ENCODE measurements at places on chromosomes 4 and X.

GRCh38 chrX:135345107-135345589 lies 35.9 kb downstream of the ETDC start:
- peak; percentile 20 for DNase-seq

GRCh38 chr4:158170691-158171561 lies 1.9 kb downstream of the GASK1B start:
- peak; percentile 71 for DNase-seq

- no peak for DNase-seq
Measured at GRCh38 chr4:29553846-29554245, 1166.3 kb upstream of the PCDH7 start.

GRCh38 chr4:176734461-176734860 lies 58.3 kb downstream of the VEGFC start:
- no peak for DNase-seq

DNA sequence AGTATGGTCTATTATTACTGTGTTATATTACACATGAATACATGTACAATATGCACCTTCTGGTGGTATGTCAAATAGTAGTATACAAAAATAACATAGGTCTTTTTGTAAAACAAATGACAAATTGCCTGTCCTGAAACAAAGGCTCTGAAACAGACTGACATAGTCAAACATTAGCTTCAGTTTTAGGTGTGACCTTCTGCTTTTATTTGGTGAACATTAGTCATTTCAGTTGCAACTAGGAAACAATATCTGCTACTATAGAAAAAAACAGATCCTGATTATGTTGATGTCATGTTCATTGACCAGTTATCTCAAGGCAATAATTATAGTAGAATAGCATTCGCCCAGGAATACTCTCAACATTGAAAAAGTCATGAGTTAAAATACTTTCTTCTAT lies 123.0 kb downstream of the CHRNA9 start:
- no peak for DNase-seq

GRCh38 chr4:86706923-86707597 lies 112.9 kb downstream of the PTPN13 start:
- DNase-seq: no peak

- no peak for DNase-seq
Measured at GRCh38 chrX:133722756-133723155, 262.6 kb downstream of the GPC3 start.

DNA sequence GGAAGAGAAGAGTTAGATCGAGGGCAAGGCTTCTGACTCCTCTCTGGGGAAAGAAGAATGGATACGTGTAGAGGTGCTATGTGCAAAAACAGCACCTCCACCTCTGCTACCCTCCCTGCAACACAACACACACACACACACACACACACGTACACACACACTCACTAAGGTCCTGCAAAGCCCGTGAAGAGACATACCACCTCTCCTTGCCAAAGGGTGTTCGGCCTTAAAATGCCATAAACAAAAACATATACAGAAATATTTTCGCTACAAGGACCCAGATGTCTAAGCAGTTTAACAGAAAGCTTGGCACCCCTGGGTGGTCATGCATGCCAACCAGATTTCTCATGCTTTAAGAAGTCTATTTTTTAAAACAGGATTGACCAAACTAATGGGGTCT lies 1.5 kb downstream of the TIFA start:
- no peak for DNase-seq

DNA sequence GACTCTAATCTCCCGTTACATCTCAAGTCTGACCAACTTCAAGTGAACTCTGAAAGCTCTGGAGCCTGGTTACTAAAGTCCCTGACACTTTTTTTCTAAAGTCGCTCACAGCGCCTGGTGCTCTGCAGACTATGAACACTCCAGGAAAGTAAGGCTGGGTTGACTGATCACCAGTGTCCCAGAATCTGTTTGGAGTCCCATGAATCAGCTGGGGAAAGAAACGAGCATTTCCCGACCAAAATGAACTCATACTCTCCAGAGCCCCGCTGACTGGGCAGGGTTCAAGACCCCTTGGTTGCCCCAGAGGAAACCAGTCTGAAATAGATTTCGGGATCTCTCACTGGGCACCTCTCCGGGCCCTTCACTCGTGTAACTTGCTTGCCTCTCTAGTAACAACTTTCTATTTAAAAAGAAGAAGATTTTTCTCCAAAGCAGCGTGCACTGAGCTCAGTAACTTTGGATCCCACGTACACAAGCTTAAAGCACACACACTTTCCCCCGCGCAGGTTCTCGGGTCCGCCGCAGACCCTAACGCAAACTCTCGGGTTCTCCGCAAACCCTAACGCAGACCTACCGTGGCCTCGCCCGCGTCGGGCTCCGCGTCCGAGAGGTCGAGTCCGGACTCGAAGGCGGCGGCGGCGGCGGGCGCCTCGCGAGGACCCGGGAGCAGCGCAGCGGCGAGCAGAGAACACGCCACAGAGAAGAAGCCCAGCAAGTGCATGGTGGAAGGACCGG lies 964 bp downstream of the VEGFC start:
- DNase-seq: no peak

DNA sequence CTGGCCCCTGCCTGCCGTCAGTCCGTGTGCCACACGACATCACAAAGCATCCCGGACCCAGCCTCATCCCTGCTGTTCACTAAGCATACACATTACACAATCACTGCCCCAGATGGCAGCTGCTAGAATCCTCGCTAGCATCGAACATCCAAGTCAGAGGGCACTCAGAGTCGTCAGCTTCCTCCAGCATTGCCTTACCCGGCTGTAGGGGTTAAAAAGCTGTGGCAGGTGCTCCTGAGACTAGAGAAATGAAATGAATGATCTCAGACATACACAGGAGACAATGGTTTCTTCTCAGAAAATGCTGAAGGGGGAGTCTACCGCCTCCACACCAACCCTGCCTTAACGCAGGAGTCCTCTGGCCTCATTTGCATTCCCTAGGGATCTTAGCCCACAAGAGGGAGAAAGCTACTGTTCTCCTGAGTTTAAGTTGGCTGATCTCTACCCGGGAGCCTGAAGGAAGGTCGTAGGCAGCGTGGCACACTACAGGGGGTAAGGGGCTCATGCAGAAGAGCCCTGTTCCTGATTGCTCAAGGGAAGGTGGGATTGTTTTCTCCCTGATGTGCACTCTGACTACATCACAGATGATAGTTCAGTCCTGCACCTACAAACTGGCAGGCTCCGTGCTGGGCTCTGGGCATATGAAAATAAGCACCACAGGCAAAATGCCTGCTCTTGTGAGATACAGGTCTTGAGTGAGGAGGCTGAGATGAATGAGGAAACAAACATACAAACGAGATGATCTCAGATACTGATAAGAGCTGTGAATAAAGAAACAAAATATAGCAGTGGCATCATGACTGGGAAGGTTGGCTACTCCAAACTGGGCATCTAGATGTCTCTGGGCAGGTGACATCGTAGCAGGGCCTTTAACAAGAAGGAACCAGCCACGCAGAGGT lies 2.6 kb upstream of the KIAA0232 start:
- no peak for DNase-seq

DNA sequence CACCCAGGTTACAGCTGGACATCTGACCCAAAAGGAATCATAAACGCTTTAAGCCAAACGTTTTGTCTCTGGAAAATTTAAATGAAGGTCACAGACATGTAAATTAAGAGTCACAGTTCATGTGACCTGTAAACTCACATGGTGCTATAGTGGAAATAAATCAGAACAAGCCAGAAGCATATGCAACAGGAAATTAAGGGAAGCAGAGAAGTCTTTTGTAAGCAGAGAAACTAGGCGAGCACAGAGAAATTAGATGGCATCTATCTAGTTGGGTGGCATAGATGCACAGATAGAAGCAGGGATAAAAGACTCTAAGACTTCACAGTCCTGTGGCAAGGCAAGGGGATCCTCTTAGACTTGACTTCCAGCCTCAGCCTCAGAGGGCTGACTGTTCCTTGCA lies 264.8 kb downstream of the GASK1B start:
- no peak for DNase-seq

DNA sequence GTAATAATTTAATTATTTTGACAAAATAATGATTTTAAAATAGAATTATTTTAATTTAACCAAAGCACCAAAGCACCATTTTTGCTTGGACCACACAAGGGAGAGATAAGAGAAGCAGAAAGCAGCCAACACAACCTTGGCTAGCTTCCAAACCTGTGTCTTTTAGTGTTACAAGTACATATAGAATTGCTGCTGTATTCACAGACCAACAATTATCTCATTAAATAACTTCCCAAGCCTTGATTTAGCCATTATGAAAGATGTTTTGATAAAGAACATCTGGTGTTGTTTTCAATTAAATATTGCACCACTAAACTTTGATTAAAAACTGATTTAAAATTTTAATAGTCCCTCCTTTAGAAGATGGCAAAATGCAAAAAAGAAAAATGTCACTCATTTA lies 14.0 kb upstream of the IGFBP7 start:
- no peak for DNase-seq

- no peak for DNase-seq
Measured at GRCh38 chrX:33908074-33908473, 224.0 kb downstream of the FAM47A start.

DNA sequence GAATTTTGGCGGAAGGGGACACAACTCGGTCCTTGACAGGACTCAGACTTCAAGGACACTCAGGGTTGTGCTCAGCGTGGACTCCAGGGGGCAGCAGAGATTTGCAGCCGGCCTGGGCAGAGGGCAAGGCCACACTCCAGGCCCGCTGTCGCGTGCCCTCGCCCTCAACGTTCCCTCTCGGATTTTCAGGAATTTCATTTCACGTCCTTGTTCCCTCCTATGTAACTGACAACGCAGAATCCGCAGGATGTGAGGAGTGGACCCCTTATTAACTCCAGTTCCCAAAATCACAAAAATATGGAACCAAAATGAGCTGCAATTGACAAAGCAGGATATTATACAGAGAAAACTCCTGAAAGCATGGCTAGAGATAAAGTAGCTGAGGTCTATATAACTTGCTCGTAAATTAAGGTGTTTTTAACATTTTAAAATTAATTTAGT lies 21.0 kb upstream of the DCTD start:
- peak; percentile 83 for DNase-seq

- no peak for DNase-seq
Measured at GRCh38 chr4:138401334-138401733, 159.2 kb upstream of the SLC7A11 start.

GRCh38 chrX:23662187-23662586 lies 5.1 kb upstream of the PRDX4 start:
- no peak for DNase-seq

DNA sequence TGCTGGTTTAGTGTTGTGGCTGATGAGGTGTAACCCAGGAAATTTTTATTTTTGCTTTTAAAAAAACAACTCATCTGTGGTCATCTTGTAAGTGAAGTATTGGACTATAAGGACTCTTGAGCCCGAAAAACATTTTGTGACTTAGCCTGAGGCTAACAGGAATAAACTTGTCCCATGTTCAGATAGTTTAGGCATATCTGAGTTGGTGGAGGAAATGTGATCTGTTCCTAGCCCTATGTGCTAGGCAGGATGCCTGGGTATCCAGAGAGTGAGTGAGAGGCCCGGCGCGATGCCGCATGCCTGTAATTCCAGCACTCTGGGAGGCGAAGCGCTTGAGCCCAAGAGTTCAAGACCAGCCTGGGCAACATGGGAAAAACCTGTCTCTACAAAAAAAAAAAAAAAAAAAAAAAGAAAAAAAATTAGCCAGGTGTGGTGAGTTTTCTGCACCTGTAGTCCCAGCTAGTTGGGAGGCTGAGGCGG lies 3.7 kb downstream of the SMS start:
- DNase-seq: no peak

DNA sequence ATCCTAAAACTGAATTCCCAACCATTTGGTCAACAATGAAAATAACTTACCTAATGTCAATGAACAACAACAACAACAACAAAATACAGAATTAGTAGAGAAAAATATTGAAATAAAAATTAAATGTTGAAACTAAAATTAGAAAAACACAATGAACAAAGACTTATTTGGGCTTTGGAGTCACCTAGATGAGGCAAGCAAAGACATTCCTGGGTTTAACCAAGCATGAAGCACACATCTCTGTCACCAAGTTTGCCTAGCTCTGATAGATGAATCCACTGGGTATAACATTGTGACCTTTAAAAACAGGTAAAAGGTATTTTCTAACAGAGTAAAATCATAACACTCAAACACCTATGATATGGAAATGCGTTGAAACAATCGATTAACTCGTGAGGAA lies 13.2 kb upstream of the SYTL5 start:
- DNase-seq: no peak

GRCh38 chr4:165208221-165208652 lies 876 bp downstream of the KLHL2 start:
- DNase-seq: no peak

DNA sequence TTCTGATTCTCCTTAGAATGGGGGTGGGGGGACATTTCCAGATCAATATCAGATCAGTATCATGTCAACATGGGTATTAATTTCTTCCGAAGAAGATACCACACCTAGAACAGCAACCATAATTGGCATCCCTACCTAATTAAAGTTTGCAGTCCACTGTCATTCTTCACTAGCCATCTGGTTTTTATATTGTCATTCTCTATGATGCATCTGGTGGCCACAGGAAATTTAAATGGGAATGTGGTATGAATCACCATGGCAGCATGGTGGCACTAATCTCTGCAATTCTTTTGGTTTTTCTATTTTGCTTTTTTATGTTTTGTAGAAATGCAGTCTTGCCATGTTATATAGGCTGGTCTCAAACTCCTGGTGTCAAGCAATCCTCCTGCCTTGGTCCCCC lies 16.6 kb upstream of the UBE2D3 start:
- no peak for DNase-seq

DNA sequence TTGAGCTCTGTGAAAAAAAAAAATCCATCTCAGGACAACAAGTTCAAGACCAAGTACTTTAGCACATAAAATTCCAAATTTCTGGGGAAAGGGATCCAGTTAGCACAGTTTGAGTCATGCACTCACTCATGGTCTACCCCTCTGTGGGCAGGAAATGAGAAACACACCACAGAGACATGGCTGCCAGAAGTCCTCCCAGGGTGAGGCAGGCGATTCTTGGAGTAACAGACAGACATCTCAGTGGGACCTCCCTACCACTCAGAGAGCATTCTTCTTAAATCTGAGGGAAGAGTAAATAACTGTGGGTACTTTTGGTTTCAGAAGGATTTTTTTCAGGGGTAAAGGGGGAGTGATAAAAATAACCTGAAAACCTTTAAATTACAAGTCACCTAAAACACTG lies 14.1 kb downstream of the CXCL1 start:
- no peak for DNase-seq

Measured in stimulated activated CD8-positive, alpha-beta memory T cell treated with anti-CD3 and anti-CD28 coated beads, Interleukin-4, amount 100 ng/mL, for 48 hours (primary cell).